ENCODE measurements at places on chromosomes 3 and 15.

- DNase-seq: no peak
These were observed 14.0 kb downstream of the CAPN3 start for GRCh38 chr15:42373274-42373673.

- DNase-seq: no peak
These were observed 28.6 kb downstream of the FAM174B start for GRCh38 chr15:92627014-92627413.

DNA sequence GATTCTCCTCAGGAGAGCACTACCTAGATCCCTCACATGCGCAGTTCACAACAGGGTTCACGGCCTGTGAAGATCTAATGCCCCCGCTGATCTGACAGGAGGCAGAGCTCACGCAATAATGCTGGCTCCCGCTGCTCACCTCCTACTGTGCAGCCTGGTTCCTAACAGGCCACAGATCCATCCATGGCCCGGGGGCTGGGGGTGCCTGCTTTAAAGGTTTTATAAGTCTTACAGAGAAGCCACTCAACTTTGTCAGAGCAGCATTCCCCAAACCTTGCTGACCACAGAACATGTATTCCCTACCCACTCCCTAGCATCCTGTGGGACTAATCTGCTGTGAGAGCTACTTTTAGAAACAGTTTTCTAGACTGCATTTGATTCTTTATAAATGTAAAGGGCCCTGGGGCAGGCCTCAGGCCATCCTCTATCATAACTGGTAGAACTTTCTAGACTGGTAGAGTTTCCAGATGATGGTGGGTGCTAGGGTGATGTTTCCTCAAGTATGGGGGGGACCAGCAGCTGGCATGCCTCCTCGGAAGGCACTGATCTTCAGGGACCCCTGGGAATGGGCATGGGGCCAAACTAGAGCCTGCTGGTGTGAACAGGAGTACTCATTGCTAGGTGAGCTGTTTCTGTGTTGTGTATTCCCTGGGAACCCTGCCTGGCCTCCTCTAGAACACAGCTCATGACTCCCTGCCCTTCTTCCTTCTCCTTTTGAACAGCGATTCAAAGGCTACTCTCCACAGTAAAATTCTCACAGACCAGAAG, 25.7 kb upstream of the RAD18 start:
- DNase-seq: no peak

- DNase-seq: peak; percentile 65
These were observed 16.1 kb upstream of the TMEM115 start for GRCh38 chr3:50375258-50375931.
